CD8-positive, alpha-beta memory T cell (primary cell): ENCODE measurements at places on chromosomes 5 and 9.

DNA sequence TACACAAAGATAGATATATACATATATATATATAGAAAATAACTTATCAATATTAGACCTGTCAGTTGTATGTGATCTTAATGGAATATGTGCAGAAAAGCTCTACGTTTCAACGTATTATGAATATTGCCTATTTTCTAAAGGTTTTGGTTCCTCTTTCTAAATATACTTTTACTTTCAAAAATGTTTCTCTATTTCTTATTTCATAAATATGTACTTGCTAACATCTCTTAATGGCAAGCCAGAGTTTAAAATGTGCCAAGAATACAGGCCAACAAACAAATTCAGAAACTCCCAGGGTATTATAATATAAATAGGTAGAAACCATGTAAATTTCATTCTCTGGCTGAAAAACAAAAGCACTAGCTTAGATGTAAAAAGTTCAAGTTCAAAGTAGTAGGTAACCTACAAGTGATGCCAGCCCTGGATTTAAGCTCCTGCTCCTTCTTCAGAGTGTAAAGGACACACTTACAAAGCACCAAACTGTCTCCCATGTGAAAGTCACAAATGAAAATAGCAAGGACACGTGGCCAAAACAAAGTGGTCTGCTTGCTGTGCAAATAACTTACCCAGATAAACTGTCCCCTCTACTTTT, 685.1 kb upstream of the DMAC1 start:
- DNase-seq: no peak

DNA sequence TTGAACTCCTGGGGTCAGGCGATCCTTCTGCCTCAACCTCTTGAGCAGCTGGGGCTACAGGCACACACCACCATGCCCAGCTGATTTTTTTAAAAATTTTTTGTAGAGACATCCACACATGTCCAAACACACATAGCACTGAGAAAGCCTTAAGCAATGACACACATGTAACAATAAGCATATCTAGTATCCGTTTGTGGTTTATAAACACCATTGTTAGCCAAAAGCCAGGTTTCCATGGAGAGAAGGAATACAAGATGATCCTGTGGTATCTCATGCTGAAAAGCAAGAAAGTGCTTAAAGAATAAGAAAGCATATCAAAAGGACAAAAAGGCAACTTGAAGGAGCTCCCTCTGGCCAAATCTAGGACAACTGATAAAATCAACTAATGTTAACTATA, 29.7 kb upstream of the SLC1A3 start:
- no peak for DNase-seq

- DNase-seq: no peak
These were observed 135.6 kb upstream of the SLC12A2 start for GRCh38 chr5:127947941-127948340.

- no peak for DNase-seq
These were observed 43.6 kb upstream of the SYNPO start for GRCh38 chr5:150596826-150597225.

GRCh38 chr9:77751341-77752091, 103.4 kb upstream of the GNA14 start:
- no peak for DNase-seq
